ENCODE measurements at places on chromosomes 11 and 22. TPM values are rescaled to one million over a fixed set of nuclear protein-coding genes. Genes with fewer than 3 reads are reported as not detected.

DNA sequence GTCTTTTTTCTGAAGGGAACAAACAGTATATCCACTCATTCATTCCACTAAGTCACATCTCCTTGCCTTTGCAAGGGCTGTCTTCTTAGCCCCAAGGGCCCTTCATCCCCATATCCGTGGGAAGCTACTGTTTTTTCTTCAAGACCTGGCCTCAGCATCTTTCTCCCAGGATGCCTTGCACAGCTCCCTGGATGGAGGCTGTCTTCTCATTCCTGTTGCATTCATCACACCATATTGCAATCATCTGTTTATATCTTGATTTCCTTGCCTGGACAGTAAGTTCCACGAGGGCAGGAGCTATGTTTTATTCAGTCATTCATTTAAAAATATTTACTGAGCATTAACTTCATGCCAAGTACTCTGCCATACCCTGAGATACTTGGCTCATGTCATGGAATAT, 29.3 kb upstream of the NECTIN1 start:
- no peak for DNase-seq

DNA sequence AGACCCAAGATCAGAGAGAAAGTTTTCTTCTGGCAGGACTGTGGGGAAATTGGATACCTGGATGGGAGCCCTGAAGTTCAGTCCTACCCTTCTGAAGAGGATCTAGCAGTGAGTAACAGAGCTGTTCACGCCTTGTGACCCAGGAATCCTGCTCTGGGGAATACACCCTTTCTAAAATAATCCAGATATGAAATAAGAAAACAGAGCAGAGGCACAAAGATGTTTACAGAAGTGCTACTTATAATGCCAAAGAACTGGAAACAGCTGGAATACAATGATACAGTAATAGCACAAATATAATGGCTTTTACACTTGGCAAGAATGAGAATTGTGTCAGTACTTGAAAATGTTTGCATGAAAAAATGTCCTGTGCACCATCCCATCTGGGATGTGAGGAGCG, 304.0 kb upstream of the NARS2 start:
- no peak for DNase-seq

DNA sequence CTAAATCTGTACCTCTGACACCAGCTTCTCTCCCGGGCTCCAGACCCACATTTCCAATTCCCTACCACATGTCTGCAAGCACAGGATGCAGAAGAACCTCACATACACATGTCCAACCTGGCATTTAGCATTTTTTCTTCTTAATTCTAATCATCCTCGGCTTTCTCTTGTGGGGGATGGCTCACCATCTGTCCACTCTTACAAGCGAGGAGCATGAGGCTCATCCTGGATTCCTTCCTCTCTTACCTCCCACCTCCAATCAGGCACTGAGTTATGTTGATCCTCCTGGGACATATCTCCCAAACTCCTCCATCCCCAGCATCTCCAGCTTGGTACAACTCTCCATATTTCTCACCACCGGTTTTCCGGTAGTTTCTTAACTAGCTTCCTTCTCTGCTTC, 149.8 kb upstream of the LARGE1 start:
- DNase-seq: no peak

GRCh38 chr11:94954753-94955152, 18.6 kb downstream of the CWC15 start:
- no peak for DNase-seq

GRCh38 chr11:111735262-111736116, 30.7 kb downstream of the PPP2R1B start:
- no peak for DNase-seq

DNA sequence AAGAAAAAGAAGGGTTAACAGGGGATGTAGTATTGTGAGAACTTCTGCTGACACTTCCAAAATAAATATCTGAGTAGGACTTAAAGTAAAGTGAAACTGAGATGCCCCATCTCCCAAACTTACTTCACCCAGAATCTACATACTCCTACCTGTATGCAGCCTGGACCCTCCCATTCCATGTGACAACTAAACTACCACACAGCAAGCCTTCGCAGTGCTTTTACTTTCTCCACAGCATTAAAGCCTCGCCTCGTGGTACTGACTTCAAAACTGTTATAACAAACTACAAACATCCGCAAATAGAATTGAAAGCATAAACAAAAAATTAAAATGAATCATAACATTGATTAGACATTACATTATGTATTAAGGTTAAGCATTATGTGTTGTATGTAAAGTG, 985 bp downstream of the MPZL2 start:
- DNase-seq: no peak

GRCh38 chr11:104163100-104164027, 583 bp downstream of the PDGFD start:
- peak; percentile 61 for DNase-seq

- DNase-seq: no peak
Measured at GRCh38 chr11:12636871-12637410, 37.3 kb upstream of the TEAD1 start.

DNA sequence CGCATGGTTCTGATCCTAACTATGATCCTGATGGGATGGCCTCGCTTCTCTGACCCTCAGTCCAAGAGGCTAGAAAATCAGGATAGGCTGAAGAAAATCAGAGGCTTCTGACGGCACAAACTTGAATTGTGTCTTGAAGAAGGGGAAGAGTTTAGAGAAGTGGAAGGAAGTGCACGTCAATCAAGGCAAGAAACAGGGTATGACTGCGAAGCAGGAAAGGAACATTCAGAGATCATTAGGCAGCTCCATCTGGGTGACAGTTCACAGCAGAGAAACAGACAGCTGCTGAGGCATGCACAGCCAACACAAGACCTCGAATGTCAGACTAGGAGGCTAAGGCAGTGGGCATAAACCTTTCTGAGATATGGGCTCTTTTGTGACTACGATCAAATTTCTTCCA, 29.3 kb downstream of the CLPB start:
- no peak for DNase-seq

GRCh38 chr11:131345406-131345805, 25.0 kb upstream of the NTM start:
- DNase-seq: no peak

ADM2 gene
- 8.0 TPM for total RNA-seq

IGSF9B gene
- 42.3 TPM for total RNA-seq

MMP7 gene
- total RNA-seq: not detected

CHRM1 gene
- not detected for total RNA-seq

BTBD18 gene
- total RNA-seq: not detected

Data from H1 (cell line).